Left hindlimb (tissue), 1 donor: ENCODE measurements at places on chromosomes 1 and 21.
A peak's percentile ranks its signal among the peaks of the same experiment; 100 is the strongest.

DNA sequence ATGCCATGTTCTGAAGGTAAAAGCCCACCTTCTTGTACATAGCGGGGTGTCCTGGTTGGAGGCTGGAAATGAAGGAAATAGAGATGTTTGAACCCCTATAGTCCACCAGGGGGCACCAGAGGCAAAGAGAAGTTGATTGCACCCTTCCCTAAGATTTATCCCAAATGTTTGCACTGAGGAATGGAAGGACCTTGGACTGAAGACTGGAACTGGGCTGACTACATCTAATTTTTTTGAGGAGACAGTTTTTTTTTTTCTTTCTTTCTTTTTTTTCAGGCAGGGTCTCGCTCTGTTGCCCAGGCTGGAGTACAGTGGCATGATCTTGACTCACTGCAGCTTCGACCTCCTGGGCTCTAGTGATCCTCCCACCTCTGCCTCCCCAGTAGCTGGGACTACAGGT is 55.3 kb upstream of the EIF4G3 start:
- no peak for DNase-seq

GRCh38 chr1:193681422-193681821 is 495.0 kb upstream of the B3GALT2 start:
- no peak for DNase-seq

- DNase-seq = no peak
Observed at GRCh38 chr1:154179946-154180687, 11.8 kb downstream of the TPM3 start.

- no peak for DNase-seq
Observed at GRCh38 chr1:75559136-75559535, 51.8 kb downstream of the SLC44A5 start.

- DNase-seq = no peak
Observed at GRCh38 chr1:154806333-154806732, 63.7 kb downstream of the KCNN3 start.

DNA sequence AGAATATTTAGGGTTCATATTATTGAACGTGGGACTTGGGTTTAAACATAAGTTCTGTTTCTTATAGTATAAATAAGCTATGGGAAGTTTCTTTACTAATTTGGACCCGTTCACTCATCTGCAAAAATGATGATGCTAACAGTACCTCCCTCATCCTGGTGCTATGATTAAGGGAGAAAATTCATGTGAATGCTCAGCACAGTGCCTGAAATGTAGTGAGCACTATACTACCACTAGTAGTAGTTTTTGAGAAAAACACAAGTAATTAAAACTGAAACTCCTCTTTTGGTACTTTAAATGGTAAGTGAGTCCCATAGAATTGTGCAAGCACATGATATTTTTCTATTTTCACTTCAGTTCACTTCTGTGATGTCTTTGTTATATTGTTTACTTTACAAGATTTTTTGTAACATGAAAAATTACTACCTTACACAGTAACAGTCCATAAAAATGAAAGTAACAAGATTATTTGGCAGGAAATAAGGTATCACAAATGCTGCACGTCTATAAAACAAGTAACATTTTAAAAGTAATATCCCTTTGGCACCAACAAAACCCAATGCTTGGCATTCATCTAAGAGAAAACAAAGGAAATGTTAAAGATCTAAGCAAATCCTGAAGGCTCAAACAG is 11.3 kb upstream of the PTPRC start:
- no peak for DNase-seq

DNA sequence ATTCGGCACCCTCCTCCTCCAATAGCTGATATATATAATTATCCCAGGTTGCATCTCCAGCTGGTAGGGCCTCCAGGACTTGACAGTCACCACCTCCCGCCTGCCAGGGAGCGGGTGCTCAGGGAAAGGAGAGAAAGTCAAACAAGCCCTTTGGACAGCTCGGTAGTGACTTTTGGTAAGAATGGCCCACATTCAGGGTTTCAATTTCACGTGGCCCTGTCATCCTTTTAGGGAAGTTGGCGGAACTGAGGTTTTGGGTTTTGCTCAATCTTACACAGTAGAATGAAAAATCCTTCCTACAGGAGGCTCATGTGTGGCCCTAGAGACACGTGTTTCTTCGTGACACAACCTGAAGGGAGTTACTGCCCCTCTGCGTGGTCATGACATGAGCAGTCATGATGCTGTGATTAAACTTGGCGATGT is 44.2 kb downstream of the CAPN8 start:
- no peak for DNase-seq

DNA sequence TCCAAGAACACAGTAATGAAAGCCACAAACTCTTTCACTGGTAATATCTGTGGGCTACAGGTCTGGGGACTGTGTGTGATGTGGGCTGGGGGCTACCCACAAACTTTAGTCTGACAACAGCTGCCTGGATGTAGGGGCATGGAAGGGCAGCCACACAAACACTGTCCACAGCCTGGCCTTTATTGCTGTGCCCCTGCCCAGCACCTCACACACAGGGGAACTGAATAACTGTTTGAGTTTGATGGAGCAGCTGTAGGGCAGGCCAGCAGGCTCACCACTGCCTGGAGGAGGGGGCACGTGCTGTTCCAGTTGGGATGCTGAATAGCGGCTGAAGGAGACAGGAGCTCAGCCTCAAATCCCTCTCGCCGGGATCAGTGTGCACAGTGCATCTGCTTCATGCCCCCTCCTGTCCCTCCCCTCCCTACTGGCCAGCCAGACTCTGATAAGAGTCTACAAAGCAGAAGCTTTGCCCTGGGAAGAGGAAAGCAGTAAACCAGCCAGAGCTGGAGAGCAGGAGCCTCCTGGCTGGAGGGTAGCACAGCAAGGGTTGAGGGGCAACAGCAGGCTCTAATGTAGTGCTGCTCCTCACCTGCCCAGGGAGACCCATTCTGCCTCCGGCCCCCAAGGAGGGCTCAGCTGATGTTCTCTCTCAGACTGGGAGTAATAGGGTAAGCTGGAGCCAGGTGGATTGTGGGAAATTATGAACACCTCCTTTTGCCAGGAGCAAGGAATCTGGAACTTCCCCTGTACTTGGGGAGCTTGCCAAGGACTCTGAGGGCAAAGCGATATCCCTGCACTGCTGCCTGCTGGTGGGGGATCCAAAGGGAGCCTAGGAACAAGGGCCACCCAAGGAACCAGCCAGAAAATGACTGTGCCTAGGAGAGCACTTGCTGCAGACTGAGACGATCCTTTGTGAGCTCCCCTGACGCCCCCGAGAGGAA is 70.2 kb upstream of the GOLT1A start:
- no peak for DNase-seq

DNA sequence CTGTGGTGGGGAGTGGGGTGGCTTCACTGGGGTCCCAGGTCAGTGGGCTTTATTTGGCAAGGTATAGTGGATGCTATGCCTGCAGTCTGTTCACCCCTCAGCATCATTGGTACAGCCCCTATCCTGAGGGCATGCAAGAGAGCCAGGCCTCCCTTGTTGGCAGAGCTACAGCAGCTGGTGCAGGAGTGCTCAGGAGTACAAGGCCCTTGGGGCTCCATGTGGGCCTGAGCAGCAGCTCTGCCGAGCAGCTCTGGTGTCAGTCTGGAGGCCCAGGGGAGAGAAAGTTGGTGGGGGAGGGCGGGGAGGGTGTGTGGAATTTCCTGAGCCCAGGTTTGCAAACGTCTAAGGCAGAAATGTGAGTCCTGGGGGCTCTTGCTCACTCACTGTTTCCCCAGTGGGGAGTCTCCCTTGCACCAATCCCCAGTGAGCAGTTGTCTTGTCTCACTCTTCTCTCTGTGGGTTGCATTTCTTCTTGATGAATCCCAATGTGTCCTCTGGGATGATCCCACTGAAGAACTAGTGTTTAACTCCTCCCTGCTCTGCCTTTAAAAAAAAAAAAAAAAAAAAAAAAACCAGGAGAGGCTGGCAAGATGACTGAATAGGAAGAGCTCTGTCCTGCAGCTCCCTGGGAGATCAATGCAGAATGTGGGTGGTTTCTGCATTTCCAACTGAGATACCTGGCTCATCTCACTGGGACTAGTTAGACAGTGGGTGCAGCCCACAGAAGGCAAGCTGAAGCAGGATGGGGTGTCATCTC is 39.5 kb upstream of the CYP4X1 start:
- DNase-seq = no peak

DNA sequence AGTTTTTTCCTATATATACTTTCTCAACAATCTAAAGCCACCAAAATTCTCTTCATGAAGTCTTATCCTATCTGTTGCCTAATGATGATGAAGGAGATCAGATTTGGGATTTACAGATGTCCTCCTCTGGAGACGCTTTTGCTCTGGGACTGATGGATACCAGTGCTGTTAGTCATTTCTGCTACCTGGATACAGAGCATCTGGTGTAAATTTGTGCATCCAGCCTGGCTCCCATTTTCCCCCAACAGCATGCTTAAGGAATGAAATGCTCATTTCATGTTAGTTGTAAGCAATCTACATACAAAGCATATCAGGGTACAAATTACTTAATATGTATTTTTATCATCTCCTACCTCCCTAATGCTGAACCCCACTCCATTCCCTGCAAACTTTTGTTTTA is 57.7 kb downstream of the HNRNPR start:
- no peak for DNase-seq

- DNase-seq = peak; percentile 17
Observed at GRCh38 chr1:33277488-33278084, 21.3 kb downstream of the ZNF362 start.

GRCh38 chr1:202145068-202145743 is 669 bp upstream of the ARL8A start:
- no peak for DNase-seq

- DNase-seq = no peak
Observed at GRCh38 chr1:19000065-19000464, 43.6 kb upstream of the IFFO2 start.

- peak; percentile 55 for DNase-seq
Observed at GRCh38 chr1:14810595-14811361, 212.3 kb downstream of the KAZN start.

GRCh38 chr21:26815197-26815596 is 30.0 kb downstream of the ADAMTS1 start:
- no peak for DNase-seq

DNA sequence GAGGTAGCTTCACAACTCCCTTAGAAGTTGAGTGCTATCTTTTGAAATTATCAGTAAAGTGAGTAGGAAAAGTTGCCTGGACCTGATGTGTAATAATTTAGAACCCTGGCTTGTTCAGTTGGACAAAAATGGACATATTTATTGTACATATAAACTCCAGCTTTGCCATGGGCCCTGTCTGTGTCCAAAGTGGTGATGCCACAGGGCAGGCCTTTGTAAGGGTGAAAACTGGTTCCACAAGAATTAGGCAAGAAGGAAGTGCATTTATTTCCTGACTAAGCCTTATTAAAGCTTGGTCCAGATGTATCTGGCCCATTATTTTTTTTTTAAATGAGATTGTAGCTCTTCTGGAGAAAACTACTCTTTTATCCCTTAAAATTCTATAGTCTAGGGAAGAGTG is 47.9 kb downstream of the MACO1 start:
- no peak for DNase-seq

- DNase-seq = no peak
Observed at GRCh38 chr1:206005778-206006180, 2.6 kb upstream of the RAB7B start.

DNA sequence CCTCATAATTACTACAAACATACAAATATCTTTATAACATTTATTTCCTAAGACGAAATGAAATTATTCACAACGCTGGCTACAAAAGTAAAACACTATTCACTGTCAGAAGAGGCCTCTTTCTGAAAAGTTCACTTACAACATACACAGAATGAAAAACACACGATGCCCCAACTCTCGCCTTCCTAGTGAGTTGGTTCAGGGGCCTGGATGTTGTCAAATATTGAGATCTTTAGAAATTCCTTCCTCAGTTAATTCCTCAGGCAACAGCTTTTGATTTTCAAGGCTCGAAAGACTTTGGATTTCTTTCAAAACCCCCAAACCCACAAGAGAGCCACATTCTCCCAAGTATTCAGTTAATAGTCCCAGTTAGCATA is 14.2 kb upstream of the KCNE1 start:
- no peak for DNase-seq

GRCh38 chr1:239757716-239758115 is 334.0 kb upstream of the FMN2 start:
- no peak for DNase-seq

GRCh38 chr1:40668769-40669525 is 3.5 kb upstream of the RIMS3 start:
- peak; percentile 71 for DNase-seq

DNA sequence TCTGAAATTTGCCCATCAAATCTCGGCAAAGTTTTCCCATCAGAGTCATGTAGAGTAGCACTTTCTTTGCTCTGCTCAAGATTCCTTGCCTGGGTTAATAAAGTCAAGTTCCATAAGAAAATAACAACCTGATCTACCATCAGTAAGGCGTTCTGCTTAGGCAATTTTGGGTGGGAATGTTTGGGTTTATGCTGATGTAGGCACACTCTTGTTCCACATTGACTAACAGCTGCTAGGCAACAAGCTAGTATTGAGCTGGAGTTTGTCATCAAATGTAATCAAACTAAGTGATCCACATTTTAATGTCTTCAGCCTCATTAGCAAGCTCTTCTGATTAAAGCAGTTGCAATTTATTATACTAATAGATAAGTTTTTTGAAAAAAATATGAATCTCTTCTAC is 12.1 kb upstream of the HMCN1 start:
- DNase-seq = no peak

DNA sequence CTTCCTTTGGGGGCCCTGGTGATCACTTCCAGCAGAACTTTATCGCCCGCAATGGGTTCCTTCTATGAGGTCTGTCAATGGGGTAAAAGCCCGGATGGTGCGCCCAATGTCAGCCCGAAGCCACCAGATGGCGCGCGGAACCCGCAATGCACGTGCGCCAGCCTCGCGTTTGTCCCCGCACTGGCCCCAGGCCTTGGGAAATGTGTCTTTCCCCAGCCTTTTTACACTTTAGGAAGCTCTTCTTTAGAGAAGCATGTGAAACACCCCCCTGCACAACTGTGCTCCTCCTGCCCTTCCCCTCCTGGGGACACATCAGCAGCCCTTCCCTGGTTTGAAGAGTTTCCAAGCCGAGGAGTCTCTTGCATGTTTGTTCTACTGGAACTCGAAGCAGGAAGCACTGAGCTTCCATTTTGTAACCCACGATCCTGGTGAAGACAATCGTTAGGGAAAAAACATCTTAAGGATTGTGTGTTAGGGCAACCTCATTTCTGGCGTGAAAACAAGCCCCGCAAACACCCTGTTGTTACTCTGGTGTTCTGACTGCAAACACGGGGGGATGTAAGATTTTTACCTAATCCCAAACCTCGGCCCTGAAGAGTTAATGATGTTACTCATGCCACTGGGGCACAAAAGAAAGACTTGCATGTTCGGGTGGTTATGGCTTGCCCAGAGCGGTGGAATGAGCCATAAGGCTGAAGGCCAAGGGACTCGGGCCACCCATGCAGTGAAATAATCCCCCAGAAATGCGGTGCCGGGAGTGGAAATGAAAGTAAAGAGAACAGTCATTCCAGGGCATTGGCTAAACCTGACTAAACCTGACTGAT is 20.4 kb upstream of the TARBP1 start:
- peak; percentile 93 for DNase-seq

DNA sequence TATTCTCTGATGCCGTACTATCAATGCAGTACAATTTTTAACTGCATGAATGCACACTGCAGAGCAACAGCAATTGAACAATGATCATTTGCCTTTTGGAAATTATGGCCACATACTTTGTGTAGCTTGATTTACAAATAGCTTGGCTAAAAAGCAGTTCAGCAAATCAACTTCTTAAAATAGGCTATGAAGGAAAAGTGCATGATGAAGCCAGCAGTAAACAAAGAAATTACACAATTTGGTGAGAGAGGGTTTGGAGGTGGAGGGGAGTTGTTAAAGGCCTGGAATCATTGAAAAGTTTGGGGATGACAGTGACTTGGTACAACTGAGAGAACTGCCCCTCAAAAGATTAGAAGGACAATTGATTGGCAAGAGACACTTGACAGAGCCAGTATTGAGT is 6.5 kb downstream of the PIGM start:
- no peak for DNase-seq

GRCh38 chr1:11955221-11955620 is 20.7 kb downstream of the PLOD1 start:
- no peak for DNase-seq
